ENCODE measurements at places on chromosomes 1 and 21.

DNA sequence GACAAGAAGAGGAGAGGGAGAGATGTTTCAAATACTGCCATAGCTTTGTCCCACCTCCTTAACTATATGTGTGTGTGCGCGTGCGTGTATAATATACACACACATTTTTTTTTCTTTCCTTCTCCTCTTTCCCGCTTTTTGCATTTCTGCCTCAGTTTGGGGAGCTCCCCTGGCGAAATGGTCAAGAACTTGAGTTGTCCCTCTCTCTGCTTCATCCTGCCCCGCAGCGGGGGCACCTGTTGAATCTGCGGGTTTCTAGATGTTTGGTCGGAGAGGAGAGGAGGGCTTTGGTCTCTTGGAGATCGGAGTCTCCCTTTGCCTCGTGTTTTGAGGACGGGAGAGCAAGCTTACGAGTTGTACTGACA is 504 bp downstream of the SCCPDH start:
- peak; percentile 49 for DNase-seq

GRCh38 chr21:25640202-25640942 is 1.3 kb downstream of the JAM2 start:
- peak; percentile 2 for DNase-seq

DNA sequence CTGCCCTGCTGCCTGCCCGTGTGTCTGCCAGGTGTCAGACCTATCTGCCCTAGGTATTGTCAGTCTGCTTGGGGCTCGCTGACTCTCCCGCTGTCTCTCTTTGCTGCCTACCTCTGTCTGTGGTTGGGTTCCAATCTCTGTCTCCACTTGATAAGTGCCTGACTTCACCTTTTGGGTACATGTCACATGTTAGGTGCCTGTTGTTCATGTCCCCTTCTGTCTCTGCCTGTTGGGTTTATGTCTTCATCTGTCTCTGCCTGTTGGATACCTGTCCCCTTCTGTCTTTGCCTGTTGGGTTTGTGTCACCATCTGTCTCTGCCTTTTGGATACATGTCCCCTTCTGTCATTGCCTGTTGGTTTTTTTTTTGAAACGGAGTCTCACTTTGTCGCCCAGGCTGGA is 14.6 kb downstream of the RPS6KA1 start:
- no peak for DNase-seq

GRCh38 chr1:17161137-17161740 is 42.0 kb upstream of the PADI2 start:
- DNase-seq = no peak

- no peak for DNase-seq
Measured at GRCh38 chr1:183038333-183038866, 15.2 kb downstream of the LAMC1 start.

DNA sequence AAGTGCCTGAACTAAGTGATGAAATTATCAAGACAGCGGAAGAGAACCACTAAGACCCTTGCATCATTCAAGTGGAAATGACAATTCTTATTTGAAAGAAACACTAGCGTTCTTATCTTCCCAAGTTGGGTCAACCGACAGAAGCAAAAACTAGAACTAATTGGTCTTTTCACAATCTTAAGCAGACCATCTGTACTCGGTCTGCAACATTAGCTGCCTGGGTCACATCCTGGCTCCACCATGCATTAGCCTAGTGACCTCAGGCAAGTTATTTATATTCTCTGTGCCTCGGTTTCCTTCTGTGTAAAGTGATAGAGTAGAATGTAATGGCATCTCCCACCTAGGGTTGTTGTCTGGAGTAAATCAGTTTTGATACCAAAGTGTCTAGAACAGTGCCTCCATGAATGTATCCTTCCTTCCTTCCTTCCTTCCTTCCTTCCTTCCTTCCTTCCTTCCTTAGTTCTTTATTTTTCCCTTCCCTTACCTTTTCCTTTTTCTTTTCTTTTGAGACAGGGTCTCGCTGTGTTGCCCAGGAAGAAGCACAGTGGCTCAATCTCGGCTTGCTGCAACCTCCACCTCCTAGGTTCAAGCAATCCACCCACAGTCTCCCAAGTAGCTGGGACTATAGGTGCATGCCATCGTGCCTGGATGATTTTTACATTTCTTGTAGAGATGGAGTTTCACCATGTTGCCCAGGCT is 6.0 kb downstream of the COLGALT2 start:
- no peak for DNase-seq

DNA sequence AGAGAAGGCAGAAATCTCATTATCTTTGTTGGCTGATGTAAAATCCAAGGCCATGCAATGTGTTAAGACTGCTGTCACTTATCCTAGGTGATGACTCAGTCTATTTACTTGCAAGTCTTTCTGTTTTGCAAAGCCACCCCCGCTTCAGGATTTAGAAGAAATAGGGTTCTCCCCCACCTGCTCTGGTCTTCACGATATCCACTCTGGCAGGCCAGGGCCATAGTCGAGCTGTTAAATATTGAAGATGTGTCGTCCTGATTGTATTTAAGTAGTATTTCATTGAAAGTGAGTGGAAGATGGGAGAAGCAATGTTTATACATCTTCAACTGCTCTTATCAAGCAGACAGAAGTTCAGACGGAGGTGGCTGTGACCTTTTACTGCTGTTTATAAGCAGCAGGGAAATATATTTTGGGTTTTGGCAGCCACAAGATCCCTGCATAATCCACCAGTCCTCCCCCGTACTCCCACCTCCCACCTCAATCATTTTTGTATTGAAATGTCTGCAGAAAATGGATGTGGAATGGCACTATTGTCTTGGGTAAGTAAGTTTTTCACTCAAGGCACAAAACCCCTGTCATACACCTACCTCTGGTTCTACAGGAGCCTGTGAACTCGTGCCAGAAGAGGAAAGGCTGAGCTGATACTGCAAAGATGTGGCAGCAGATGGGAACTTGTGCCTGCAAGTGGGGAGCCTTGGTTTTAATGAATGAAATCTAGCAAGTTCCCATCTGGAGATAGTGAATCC is 117.4 kb downstream of the MRPS6 start:
- no peak for DNase-seq

GRCh38 chr1:98538106-98538505 is 123.4 kb upstream of the SNX7 start:
- no peak for DNase-seq

DNA sequence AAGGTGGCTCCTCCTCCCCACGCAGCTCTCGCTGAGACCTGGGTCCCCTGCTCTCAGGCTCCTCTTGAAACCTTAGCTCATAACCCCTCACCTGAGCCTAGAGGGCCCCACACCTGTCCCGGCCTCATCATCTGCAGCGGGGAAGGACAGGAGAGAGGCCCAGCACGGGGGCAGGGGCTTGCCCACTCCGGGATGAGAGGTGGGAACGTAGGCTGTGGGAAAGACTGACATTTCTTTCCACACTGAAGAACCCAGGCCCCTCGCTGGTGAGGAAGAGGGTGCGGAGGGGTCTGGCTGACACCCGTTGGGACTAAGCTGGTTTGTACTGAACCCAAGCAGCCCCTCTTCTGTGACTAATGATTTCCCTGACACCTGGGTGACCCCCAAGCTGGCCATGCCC is 14.0 kb upstream of the NES start:
- no peak for DNase-seq

DNA sequence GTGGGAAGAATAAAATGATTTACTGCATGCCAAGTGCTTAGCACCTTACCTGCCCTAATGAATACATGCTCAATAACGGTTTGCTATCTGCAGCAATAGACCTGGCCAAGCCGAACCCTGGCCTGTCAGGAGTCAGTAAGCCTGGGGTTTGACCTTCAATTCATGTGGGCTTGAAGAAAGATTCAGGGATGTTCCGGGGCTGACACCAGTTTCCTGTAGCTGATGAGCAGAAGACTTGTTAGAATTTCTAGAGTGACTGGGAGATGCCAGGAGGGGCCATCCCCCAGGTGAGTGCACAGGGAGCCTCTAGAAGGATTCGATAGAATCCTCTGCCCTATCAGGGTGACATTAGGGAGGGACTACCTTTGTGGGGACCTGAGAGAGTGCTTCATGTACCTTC is 210.9 kb downstream of the HIVEP3 start:
- no peak for DNase-seq

DNA sequence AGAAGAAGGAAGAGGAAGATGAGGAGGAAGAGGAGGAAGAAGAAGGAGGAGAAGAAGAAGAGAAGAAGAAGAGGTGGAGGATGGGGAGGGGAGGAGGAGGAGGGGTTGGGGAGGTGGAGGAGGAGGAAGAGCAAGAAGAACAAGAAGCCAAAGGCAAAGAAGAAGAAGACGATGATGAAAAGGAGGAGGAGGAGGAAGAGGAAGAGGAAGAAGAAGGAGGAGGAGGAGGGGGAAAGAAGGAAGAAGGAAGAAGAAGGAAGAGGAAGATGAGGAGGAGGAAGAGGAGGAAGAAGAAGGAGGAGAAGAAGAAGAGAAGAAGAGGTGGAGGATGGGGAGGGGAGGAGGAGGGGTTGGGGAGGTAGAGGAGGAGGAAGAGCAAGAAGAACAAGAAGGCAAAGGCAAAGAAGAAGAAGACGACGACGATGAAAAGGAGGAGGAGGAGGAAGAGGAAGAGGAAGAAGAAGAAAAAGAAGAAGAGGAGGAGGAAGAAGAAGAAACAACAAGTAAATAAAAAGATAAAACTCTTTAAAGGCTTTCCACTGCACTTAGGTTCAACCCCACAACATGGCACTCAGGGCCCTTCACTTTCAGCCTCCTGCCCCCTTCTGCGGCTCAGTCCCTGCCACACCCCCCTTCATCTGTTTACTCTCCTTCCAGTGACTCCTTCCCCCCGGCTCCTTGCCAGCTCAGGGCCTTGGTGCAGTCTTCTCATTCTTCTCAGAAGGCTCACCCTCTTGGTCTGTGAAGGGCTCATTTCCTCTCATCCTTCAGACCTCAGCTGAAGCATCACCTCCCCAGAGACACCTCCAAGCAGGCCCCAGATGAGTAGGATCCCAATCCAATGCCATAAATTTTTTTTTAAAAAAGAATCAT is 114.0 kb downstream of the KCNN3 start:
- DNase-seq = peak; percentile 29

DNA sequence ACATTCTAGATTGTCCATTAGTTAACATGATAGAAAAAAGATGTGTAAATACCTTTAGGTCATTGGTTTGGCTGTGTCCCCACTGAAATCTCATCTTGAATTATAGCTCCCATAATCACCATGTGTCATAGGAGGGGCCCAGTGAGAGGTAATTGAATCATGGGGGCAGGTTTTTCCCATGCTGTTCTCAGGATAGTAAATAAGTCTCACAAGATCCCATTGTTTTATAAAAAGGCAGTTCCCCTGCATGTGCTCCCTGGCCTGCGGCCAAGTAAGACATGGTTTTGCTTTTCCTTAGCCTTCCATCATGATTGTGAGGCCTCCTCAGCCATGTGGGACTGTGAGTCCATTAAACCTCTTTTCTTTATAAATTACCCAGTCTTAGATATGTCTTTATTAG is 32.5 kb upstream of the SLC44A5 start:
- no peak for DNase-seq

GRCh38 chr1:18725231-18725895 is 94.7 kb downstream of the PAX7 start:
- DNase-seq = no peak
